ENCODE measurements at places on chromosomes 7 and 10.

- DNase-seq: no peak
Measured at GRCh38 chr10:57894361-57894760, 373.3 kb downstream of the IPMK start.

DNA sequence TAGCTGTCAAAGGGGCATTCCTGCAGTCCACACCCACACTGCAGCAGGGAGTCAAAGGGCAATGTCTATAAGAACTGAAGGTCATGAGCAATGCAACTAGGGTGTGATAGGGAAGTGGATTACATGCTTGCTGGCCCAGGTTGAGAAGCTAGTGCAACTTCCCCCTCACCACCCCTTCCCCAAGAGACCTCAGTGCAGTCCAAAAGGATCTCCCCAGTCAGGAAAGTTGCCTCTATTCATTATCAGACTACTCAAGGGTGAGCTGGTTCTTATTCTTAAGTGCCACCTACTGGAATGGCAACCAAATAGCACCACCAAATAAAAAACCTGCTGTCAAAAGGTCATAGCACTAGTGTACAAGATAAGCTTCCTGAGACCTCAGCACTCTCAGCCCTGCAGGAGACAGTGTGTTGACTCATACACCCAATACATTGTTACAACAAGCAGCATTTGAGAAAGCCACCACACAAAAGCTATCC is 28.2 kb downstream of the MTERF1 start:
- peak; percentile 79 for DNase-seq

DNA sequence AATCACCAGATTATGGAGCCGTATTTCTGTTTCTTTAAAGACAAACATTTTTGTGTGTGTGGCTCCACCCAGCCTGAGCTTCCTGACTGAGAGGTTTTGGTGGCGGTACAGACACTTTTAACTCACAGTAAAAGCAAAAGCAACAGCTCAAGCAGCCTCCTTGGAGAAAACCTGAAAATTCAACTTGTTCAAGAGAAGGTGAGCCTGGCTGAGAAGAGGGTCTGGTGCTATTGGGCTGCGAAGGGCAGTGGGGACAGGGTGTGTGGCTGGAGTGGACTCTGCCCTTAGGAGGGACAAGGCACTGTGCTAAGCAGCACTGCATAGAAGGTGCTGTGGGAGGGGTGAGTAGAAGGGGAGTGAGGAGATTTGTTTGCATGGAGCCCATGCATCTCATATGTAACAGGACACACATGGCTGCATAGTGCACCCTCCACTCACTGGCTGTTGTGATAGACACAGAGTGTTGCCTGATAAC is at the start of gene GIMAP7:
Gene GIMAP7, plus strand, starts transcription at position 125 of the 475 bp plus-strand sequence. CDS start 5,103 bp downstream, outside the sequence.
- DNase-seq: no peak

DNA sequence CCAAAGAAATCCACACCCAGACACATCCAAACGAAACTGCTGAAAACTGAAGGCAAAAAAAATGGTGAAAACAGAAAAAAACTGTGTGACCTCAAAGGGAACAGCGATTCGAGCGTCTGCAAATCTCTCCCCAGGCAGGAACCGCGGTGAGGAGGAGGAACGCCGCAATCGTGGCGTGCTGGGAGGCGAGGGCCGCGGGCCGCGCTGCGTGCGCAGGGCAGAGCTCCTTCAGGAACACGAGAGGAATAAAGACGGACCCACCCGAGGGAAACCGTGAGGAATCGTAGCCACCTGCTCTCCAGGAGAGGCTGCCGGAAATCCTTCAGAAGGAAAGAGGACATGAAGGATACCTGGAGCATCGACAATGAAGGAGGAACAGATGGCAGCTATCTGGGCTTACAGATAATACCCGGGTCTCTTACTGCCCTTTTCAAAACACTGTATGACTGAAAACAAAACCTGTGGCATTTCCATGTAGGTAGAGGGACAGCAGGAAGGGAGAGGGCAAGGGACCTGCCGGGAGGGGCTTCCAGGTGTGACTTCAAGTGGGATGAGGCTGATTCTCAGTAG is 266.0 kb downstream of the MAD1L1 start:
- no peak for DNase-seq

Data from NB4 (cell line).